ENCODE measurements at places on chromosomes 1 and 21.

DNA sequence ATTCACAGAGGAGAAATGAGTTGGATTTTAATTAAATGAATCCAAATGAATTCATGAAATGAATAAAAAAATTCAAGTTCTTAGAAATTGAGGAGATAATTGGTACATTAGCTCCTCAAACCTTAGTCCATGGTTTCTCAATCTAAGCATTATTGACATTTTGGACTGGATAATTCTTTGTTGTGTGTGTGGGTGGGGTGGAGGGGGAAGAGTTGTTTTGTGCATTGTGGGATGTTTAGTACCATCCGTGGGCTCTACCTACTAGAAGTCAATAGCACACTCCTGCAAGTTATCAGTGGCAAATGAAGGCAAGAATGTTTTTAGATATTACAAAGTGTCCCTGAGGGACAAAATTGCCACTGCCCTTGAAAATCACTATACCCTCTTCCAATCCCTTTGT, 431.9 kb downstream of the PLPP3 start:
- no peak for DNase-seq

DNA sequence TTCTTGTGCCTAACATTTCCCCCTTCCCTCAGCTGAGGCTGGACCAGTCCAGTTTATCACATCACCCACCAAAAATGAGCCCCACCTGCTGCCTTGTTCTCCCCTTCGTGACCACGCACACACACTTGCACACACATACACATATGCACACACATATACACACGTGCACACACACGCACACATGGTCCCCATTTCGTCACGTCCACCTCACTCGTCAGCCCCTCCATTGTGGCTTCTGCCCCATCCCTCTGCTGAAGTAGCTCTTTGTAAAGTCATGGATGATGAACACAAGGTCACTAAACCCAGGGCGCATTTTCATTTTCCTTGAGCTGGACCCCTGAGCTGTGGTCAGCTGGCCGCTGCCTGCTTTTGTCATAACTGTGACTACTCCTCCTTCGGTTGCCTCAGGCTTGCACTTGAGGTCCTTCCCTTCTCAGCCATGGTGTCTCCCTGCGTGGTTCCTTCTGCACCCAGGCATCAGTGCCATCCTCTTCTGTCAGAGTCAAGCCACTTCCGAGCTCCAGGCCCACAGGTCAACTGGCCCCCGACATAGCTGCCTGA, 93.8 kb downstream of the SYT2 start:
- DNase-seq: no peak

DNA sequence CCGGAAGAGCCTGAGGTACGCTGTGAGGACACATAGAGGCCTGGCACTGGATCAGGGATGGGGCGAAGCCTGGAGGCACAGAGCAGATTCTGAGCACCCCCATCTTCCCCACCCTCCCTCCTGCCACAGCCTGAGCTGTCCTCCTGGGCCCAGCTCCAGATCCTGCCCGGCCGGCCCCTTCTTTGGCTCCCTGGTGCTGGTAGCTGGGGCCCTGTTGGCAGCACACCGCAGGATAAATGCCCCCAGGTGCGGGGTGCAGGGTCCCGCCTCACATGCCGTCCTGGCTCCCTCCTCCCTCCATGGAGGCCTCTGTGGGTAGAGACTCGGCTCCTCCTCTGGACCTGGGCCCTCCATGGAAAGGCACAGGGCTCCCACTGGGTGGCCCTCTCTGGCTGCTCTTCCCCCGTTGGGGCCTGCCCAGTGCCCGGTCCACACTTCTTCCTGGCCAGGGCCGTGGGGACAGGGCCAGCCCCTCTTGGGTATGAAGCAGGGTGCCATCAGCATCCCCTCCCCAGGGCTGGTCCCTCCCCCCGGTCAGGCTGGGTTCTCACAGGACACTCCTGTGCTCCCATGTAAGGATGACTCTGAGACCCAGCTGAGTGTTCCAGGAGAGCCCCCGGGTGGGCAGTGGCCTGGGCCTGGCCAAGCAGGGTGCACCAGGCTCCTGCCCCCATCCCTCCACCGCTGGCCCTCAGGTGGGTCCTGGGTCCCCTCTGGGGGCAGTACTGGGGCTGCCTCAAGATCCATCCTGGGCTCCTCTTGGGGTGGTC, 1.1 kb upstream of the OBSCN start:
- no peak for DNase-seq

GRCh38 chr21:39675993-39676661, 63.4 kb downstream of the B3GALT5 start:
- DNase-seq: peak; percentile 99

DNA sequence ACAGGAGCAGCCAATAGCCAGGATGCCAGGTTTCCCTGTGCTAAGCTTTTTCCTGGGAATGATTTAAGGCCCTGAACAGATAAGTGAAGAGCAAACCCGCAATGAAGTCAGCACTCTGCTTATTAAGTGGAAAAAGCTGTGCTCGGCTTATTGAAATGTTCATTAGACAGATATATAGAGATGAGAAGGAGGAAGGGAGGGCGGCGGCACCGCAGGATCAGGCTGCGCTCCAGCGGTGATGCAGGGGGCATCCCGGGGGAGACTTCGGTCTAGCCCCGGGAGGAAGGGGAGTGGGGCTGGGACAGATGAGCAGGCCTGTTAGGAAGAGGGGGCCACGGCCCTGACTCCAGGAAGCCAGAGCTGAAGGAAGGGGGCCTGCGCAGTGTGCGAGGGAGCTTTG, 115.0 kb downstream of the TMEM53 start:
- DNase-seq: no peak
